NCI-H187 treated with DMSO at 0.1 percent for 48 hours (cell line): ENCODE measurements at places on chromosomes 6 and 20.

GRCh38 chr6:113505084-113505699 lies 352.0 kb upstream of the MARCKS start:
- no peak for DNase-seq

- DNase-seq = no peak
Measured at GRCh38 chr6:30042476-30042875, 18.6 kb upstream of the POLR1H start.

DNA sequence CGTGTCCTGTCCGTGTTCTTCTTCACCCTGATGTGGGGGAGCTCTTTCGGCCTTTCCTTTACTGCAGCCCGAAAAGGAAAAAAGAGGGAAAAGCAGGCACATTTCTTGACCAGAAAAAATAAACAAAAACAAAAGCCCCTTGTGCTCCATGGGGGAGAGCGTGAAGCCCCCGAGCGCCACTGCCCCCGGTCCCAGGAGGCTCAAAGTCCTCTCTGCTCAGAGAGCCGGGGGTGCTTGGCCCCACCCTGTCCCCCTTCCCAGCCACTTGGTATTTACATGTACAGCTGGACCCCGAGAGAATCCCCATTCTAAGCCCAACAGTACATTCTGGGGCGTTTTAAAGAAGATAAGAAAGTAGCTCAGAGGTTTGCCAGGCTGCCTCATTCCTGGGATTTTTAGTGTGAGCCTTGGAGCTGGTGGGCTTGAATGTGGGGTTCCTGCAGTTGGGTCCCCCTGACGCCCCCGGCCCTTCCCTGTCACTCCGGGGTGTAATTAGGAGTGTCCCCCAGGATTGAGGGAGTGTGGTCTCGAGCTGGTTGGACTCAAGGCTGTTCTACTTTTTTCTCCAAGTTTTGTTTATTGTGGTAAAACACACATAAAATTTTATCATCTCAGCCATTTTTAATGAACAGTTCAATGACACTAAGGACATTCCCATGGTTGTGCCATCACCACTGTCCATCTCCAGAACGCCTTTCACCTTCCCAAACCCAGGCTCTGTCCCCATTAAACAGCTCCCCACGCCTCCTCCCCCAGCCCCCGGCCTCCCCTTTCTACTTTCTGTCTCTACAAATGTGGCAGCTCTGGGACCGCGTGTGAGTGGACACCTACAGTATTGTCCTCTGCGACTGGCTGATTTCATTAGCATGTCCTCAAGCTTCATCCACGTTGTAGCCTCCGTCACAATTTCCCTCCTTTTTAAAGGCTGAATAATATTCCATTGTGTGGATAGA lies 55.7 kb upstream of the BHLHE23 start:
- no peak for DNase-seq

DNA sequence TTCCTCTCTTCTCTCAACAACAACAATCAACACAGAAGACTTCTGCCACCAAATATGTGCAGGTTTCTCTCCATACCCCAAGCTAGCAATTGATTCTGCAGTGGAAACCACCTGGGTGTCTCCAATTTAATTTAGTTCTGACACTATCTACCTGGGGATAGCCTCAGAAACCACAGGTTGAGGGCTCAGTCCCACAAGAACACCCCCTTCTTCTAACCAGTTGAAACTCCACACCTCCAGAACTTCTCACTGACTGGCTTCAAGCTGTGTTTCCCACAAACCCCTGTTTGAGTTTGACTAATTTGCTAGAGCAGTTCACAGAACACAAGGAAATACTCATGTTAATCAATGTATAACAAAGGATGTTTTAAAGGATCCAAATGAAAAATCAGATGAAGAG lies 52.5 kb upstream of the SPTLC3 start:
- no peak for DNase-seq

DNA sequence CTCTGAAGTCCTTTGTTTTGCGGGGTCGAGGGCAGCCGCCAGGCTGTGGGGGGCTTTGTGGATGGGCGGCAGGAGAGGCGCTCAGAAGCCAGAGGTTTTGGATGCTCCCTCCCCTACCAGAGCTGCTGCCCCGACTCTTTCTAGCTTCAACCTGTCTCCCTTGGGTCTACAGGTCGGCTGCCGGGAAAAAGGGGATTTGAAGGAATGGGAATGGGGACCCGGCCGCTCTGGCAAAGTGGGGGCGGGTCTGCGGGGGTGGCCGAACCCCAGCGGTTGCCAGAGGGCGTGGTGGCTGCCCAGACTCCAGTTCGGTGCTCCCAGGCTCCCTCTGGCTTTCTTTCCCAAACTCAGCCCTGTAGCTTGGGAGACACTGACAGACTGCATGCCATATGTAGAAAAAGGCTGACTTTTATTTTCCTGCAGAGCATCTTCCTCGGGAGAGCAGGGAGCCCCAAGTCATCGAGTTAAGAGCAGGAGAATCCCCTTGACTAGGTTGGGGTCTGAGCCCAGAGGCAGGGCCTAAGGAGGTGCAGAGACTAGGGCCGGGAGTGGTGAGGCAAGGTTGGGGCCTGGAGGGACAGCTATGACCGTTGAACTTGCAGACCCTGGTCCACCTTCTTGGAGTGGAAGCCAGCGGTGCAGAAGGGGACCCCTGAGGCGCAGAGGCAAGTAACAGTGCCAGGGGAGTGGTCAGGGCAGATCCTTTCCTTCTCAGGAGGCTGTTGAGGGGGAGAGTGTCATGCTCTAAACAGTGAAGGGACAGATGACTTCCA lies 1.4 kb upstream of the PPP1R18 start:
- no peak for DNase-seq
